ENCODE measurements at places on chromosomes 2 and 18.
A peak's percentile ranks its signal among the peaks of the same experiment; 100 is the strongest.

GRCh38 chr2:28398101-28398834, 5.6 kb downstream of the FOSL2 start:
- DNase-seq: no peak

- DNase-seq: no peak
These were observed 286.2 kb upstream of the VRK2 start for GRCh38 chr2:57760381-57760801.

- DNase-seq: no peak
These were observed 98.1 kb upstream of the ACAA2 start for GRCh38 chr18:49911427-49911826.

GRCh38 chr18:41618147-41618546, 336.9 kb upstream of the PIK3C3 start:
- no peak for DNase-seq

- no peak for DNase-seq
These were observed 65.0 kb upstream of the OTOF start for GRCh38 chr2:26542676-26543505.

GRCh38 chr2:198214114-198214596, 409.8 kb downstream of the PLCL1 start:
- no peak for DNase-seq

DNA sequence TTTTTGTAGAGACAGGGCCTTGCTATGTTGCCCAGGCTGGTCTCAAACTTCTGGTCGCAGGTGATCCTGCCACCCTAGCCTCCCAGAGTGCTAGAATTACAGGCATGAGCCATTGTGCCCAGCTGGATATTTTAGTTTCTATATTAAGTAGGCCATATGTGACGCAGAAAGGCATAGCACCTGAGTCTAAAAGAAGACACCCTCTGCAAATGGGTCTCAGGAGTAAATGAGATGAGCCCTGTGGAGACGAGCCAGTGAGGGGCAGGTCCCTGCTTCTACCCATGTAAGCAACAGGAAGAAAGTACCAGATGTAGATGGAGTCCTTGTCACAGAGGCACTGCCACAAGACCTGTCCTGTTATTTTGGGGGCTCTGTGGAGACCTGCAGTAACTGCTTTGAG, 322.4 kb downstream of the PTPRM start:
- no peak for DNase-seq

DNA sequence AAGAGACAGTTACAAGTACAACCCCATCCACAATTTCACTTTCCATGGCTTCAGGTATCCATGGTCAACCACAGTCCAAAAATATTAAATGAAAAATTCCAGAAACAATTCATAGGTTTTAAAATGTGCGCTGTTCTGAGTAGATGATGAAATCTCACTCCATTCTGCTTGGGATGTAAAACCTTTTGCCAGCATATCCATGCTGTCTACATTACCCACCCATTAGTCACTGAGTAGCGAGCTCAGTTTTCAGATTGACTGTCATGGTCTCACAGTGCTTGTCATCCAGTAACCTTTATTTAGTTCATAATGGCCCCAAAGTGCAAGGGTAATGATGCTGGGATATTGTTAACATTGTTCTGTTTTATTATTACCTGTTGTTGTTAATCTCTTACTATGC, 40.5 kb downstream of the SMAD4 start:
- DNase-seq: peak; percentile 78

DNA sequence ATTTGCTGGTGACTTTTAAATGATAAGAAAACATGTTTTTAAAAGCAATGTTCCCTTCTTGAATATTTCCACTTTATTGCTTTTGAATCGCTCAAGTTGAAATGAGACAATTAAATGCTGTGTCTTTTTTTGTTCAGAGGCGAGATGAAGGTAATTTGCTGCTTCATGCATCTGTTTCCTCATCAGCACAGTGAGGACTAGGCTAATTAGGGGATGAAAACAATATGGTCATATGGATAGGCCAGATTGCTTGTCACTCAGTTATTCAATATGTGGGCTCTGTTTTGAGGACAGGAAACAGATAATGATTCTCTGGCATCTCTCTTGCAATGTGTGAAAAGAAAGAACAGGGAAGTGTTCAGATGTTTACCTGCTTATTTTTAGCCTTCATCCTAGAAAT, 61.0 kb downstream of the ERBB4 start:
- no peak for DNase-seq

- no peak for DNase-seq
These were observed 17.2 kb upstream of the HK2 start for GRCh38 chr2:74816540-74817303.

GRCh38 chr18:79617511-79618500, 61.8 kb upstream of the CTDP1 start:
- DNase-seq: no peak

DNA sequence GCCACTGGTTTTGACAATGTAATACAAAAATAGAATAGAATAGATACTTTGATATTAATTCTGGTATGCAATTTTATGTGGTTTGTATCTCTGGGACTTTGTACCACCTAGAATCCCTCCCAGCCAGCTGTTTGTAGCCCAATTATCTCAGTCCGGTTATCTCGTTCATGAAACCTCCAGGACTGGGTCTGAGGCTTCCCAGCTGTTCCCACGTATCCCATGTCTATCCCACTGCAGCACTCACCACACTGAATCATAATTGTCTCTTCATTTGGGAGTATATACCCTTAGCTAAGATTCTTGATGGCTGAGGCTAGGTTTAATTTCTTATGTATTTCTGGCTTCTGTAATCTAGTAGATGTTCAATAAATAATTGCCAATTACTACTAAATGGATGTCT, 104.4 kb upstream of the MAPRE2 start:
- no peak for DNase-seq

DNA sequence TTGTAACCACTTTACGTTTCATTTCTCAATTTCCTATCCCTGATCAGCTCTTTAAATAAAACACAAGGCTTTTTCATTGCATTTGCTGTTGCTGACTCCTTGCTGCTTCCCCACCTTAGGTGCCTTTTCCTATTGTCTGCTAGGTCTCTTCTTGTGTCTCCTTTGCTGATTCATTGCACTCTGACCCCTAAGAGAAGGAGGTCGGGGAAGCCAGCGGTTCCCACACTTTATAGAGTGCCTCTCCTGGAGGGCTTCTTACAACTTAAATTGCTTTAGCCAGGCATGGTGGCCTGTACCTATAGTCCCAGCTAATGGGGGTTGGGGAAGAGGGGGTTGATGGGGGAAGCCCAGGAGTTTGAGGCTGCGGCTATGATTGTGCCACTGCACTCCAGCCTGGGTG, 495.0 kb downstream of the DLGAP1 start:
- DNase-seq: no peak

GRCh38 chr18:43876748-43877147, 599.5 kb upstream of the SYT4 start:
- no peak for DNase-seq

DNA sequence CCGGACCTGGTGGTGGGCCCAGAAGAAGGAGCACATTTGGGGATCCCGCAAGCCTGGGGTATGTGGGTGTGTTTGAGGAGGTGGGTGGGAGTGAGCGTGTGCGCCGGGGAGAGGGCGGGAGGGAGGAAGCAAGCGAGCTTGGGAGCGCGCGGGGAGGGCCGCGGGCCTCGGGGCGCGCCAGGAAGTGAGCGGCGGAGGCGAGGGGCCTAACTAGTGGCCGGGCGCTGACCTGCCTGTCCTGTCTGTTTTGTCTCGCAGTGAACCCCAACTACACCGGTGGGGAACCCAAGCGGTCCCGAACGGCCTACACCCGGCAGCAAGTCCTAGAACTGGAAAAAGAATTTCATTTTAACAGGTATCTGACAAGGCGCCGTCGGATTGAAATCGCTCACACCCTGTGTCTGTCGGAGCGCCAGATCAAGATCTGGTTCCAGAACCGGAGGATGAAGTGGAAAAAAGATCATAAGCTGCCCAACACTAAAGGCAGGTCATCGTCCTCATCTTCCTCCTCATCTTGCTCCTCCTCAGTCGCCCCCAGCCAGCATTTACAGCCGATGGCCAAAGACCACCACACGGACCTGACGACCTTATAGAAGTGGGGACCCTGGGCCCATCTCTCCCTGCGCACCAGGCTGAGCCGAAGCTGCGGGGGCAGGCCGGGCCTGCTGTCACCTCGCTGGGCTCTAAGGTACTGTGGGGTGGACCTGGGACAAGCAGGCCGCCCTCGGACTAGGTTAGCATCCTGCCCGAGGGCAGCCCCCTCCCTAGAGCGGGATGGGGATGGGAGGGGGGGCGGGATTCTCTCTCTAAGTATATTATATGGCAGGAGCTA, 1.2 kb downstream of the HOXD4 start:
- DNase-seq: no peak

DNA sequence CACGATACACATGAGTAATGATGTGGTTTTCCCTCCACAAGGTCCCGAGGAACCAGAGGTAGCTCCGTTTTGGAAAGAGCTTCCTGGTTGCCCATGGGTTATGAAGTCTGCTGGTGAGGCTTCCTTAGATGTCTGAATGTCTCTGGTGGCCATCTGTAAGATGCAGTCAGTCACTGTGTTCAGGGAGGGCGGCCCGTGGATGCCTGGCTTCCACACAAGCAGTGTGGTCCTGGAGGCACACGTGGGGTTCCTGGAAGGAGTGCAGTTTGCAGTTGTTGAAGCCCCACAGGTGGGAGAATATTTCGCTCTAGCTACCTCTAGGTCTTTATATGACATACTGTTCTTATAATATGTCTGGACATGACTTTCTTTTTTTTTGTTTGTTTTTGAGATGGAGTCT, 209.0 kb downstream of the FAM210A start:
- no peak for DNase-seq

DNA sequence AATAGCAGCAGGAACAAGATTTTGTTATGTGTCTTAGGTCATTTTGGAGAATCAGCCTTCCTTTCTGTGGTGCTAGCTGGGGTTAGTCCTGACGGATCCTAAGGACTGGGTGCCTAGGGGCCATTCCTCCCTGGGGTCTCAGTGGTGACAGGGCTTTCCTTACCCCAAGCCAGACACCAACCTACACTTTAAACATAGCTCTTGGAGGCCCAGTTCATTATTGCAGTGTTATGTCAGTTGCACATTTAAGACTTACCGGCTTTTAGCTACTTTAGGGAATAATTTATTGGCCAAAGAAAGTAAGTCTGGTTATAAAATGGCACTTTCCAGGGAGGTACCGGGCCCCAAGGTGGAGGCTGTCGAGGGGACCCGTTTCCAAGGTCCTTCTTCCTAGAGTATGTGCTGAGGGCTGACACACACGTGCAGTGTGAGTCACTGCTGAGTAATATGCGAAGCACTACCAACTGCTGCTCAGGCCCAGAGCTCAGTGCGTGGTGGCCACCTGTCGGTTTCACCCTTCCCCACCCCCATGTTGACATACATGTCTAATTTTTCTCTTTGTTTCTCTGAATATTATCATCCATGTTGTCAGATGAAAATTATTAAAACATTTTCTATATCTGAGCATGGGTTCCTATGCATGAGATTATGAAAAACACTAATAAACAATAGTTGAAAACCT, 37.0 kb upstream of the GRHL1 start:
- peak; percentile 62 for DNase-seq

- no peak for DNase-seq
These were observed 22.0 kb downstream of the TCF23 start for GRCh38 chr2:27170581-27171337.
